Stimulated activated CD4-positive, alpha-beta T cell treated with anti-CD3 and anti-CD28 coated beads, Interleukin-15, amount 100 ng/mL, for 1 hour (primary cell): ENCODE measurements at places on chromosomes 3 and 15.

DNA sequence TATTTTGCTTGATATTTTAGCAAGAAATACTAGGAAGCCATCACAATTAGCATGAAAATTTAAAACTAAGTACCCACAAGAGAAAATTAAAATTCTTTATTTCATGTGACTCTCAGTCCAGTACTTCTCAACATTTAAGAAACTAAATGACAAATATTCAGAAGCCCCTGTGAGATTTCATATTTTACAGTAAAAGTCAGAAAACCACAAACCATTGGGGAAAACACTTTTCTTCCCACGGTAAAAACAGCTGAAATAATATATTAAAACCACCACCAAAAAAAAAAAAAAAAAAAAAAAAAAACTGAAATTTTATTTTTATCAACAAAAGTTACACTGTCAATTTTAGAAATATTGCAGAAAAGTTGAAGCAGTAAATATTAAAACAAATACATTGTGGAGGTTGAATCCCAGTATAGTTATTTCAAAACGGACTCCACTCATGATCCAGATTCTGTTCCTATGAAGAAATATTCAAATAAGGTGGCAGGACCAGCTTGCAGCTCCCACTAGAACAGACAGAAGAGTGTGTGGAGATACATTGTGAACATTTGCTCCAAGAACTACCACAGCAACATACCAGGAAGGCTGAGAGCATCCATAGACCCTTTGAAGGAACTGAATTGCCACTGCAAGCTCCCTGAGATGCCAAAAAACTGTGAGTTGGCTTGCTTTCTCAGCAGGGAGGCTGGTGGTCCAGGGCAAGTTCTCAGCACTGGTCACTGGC, 308.2 kb downstream of the CTNNB1 start:
- DNase-seq = no peak

DNA sequence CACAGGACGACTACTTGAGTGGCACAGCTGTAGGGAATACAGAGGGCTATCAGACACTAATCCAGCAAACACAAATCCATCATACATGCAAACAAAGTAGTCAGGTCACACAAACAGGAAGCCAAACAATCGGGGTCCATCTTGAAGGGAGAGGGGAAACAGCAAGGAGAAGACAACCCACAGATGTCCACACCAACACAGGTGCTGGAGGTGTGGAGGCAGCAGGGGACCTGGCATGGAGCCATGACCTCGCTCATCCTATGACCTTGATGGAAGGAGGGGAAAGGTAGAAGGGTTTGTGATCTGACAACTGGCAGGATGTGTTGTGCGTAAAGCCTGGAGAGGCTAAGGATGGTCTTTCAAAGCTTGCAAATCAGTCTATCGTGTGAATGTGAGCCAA, 39.9 kb upstream of the SKOR1 start:
- no peak for DNase-seq

GRCh38 chr15:71962537-71962936, 152.2 kb downstream of the NR2E3 start:
- DNase-seq = no peak

- DNase-seq = no peak
These were observed 279.2 kb upstream of the TMC3 start for GRCh38 chr15:81653259-81653658.
